ENCODE measurements at places on chromosomes 7 and 10. TPM values are rescaled to one million over a fixed set of nuclear protein-coding genes. Genes with fewer than 3 reads are reported as not detected.

Gene RPP30
- 57.3 TPM for total RNA-seq

Gene CDNF
- total RNA-seq, result 1.2 TPM

Gene IL15RA
- under 0.01 TPM for total RNA-seq

Gene AKR1C8
- total RNA-seq, result not detected

Gene C10orf95
- total RNA-seq, result under 0.01 TPM

Gene PPP1R17
- total RNA-seq, result 3.0 TPM

Gene IGFBP3
- total RNA-seq, result 5.2 TPM

Gene EPDR1
- 11.6 TPM for total RNA-seq

Gene MOSPD3
- 13.0 TPM for total RNA-seq

Gene AGBL3
- 4.7 TPM for total RNA-seq

Gene MUC12
- not detected for total RNA-seq

Gene GJC3
- total RNA-seq, result not detected

Gene CCT6A
- total RNA-seq, result 140 TPM

Gene GTF2IRD2
- total RNA-seq, result 27.5 TPM

Gene UCN3
- not detected for total RNA-seq

Gene CEP55
- total RNA-seq, result 1.7 TPM

Gene CLEC5A
- total RNA-seq, result not detected

Gene POMZP3
- total RNA-seq, result 4.2 TPM

Gene OR2A42
- not detected for total RNA-seq

Gene KCNMA1
- 49.2 TPM for total RNA-seq

Gene DAGLB
- total RNA-seq, result 23.4 TPM

Gene SPAG6
- total RNA-seq, result 1.2 TPM

Data from temporal lobe (tissue), 4 donors.